ENCODE measurements at places on chromosomes 11 and 22.

GRCh38 chr11:108131993-108132392 is 10.6 kb downstream of the ACAT1 start:
- DNase-seq, result no peak

GRCh38 chr11:92082652-92083051 is 142.0 kb upstream of the FAT3 start:
- no peak for DNase-seq

- peak; percentile 44 for DNase-seq
Measured at GRCh38 chr11:43943931-43944751, 1.7 kb downstream of the C11orf96 start.

- DNase-seq, result no peak
Measured at GRCh38 chr11:61302550-61302949, 7.4 kb upstream of the VWCE start.

GRCh38 chr11:12329169-12329568 is 48.2 kb upstream of the PARVA start:
- DNase-seq, result no peak

GRCh38 chr11:574632-575312 is 1.5 kb upstream of the PHRF1 start:
- DNase-seq, result no peak

GRCh38 chr11:118238421-118238820 is 13.6 kb upstream of the JAML start:
- DNase-seq, result no peak

GRCh38 chr11:20155683-20156279 is 4.5 kb downstream of the DBX1 start:
- no peak for DNase-seq

DNA sequence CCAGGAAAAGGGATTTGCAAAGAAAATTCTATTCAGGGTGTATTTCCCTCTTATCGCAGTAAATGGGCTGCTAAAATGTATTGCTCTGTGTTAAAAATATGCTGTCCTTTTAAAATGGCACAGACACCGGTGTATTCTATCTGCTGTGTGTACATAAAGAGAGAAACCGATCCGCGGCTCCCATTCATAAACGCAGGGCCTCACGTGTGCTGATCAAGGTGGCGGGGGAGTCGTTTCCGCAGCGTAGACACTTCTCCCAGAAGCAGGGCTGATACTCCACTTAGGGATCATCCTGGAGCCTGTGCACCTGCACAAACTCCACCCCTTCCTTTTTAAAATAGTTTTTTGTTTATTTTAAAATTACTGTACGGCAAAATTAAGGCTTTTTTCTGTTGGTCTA is 26.1 kb upstream of the IGSF9B start:
- DNase-seq, result no peak

DNA sequence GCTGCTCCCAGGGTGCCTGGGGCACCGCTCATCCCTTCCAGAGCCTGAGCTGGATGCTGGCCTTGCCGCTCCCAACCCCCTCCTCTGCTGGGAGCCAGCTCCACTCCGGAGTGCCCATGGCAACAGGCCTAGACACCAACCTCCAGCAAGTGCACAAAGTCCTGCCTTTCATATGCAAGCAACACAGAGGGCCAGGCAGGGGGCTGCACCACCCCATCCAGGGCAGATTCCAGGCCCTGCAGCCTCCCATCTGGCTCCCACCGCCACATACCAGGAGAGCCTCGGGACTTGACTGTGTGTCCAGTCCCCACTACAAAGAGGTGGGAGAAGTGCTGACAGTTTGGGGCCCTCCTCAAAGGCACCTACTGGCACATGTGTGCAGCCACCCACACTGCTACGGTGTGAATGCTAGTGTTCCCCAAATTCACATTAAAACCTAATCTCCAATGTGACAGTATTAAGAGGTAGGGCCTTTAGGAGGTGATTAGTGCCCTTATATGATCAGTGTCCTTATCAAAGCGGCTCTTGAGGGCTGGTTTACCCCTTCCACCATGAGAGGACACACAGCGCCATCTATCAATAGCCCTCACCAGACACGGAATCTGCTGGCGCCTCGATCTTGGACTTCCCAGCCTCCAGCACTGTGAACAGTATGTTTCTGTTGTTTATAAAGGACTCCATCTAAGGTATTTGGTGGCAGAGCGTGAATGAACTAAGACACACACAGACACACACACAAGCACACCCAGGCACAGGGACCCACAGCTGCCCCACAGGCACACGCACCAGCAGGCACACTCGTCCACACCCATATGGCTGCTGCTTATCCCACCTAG is 16.2 kb downstream of the ARVCF start:
- no peak for DNase-seq

DNA sequence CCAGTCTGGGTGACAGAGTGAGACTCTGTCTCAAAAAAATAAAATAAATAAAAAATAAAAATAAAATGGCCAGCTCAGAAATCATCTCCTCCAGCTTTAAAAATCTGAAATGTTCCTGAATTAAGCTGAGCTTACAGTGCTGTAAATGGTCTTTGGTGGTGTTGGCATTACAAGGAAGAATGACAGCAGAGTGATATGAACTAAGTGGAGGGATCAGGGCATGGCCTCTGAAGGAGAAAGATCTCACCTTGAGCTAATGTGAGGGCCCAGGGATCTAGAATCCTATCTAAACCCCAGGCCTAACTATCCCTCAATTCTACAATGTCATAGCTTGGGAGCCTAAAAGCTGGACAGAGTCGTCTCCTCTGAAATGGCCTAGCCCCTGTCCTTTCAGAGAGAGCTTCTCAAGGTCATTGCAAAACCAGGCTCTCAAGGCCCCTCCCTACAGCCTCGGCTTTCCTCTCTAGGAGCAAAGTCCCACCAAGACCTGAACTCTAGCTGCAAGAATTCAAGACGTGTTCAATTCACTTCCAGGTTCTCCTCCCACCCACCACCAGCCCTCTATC is 345.4 kb downstream of the BUD13 start:
- no peak for DNase-seq

DNA sequence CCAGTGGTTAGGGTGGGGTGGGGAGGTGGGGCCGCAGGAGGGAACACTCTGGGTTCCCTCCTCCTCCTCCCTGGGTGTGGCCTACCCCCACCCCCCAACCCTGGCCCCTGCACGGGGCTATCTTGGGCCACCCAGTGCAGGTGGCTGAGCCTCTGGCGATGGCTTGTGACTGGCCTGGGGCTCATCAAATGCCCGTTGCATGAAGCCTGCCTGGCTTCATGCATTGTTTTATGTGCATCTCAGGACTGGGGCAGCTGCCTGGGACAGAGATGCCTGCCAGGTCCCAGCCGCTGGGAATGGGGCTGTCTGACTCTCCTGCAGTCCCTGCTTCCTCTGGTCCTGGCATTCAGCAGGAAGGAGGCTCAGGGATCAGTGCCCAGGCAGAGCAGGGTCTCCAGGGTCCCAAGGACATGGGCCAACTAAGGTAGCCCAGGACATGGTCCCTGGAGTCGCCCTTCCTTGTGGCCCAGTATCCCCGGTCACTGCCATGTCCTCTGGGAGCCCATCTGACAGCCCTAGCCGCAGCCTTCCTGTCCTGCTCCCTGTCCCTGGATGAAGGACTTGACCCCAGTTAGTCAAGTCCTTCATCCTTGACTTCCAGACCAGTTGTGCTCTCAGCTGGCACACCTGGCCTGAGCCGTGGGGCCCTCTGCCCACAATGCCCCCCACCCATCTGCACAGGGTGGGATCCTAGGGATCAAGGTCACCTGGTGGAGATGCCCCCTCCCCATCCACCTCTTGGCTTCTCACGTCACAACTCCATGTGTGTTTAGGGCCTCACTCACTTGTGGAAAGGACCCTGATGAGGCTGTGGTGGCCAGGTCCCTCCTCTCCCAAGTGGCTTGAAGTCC is 112.1 kb upstream of the FGF3 start:
- no peak for DNase-seq

DNA sequence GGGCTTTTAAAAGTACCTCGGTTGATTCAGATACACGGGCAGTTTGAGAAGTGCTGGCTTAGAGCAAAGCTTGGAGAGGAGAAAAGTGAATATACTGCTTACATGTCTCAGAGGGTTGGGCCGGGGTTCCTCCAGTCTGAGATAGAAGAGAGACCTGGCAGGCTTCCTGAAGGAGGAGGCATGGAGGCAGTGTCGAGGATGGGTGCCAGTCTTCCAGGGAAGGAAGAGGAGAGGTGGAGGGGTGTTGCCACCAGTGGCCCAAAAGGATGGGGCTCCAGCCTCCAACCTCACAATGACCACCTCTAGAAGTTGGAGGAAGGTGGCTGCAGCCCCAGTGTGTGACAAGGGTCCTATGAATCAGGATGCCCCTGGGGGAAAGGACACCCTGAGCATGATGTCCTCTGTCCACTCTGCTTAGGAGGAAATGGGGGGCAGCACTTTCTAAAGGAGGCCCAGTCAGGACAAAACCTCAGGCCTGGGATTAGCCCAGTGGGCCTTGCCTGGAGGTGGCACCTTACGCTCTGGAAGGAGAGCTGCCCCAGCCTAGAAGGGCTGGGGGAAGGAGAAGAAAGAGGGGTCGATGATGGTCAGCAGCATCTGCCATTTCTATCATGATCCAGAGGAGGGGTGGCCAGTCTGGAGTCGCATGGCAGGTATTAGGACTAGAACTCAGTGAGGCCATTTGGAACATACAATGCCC is 65.2 kb downstream of the CD82 start:
- DNase-seq, result no peak

- DNase-seq, result no peak
Measured at GRCh38 chr11:75105462-75105925, 8.8 kb upstream of the OR2AT4 start.

DNA sequence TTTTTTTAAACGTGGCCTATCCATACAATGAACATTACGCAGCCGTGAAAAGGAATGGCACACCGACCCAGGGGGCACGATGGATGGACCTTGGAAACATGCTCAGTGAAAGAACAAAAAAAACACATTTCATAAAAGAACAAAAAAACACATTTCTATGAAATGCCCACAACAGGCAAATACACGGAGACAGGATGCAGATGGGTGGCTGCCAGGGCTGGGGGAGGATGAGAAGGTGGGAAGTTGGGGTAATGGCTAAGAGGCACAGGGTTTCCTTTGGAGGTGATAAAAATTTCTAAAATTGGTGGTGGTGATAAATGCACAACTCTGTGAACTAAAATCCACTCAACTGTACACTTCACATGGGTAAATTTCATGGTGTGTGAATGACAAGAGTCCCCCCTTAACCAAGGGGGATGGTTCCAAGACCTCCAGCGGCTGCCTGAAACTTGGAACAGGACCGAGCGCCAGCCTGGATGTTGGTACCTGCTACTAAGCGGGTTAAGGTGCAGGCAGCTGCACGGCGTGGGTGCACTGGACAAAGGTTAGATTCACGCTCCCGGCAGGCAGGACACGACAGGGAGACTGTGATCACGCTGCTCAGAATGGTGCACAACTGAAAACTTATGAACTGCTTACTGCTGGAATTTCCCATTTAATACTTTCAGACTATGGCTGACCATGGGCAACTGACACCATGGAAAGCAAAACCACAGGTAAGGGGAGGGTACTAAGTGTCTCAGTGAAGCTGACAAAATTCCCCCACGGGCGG is 16.5 kb downstream of the BRD1 start:
- no peak for DNase-seq

DNA sequence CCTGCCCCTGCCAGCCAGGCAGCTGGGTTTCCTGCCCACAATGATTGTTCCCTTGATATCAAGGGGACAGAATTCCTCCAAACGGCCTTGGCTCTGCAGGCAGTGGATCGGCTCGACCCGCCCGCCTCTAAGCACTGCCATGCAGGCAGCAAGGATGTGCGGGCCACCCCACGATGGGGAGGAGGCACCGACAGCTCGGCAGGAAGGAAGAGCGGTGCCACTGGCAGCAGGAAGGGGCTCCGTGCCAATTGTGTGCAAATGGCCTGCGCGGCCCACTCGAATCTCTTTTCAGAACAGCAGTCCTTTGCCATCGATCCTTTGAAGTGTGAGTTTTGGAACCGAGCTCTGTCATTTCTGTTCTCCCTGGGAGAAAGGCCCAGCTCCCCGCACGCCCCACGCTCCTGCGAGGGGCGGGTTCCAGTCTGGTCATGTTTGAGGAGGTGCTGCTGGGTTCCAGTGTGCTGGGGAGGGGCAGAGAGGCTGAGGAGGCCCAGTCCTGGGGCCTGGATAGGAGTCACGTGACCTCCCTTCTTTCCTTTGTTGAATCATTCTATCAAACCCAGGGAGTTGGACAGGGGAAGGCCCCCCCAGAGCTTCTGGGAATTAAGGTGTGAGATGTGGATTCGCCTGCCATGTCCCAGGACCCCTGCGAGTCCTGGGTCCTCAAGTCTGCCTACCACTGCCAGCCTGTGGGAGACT is 406.0 kb downstream of the CTTN start:
- no peak for DNase-seq

GRCh38 chr11:11022125-11022730 is 164.4 kb upstream of the ZBED5 start:
- DNase-seq, result no peak

GRCh38 chr11:122486793-122487495 is 168.6 kb upstream of the UBASH3B start:
- DNase-seq, result no peak

- DNase-seq, result no peak
Measured at GRCh38 chr22:24791362-24791761, 14.6 kb upstream of the SGSM1 start.

DNA sequence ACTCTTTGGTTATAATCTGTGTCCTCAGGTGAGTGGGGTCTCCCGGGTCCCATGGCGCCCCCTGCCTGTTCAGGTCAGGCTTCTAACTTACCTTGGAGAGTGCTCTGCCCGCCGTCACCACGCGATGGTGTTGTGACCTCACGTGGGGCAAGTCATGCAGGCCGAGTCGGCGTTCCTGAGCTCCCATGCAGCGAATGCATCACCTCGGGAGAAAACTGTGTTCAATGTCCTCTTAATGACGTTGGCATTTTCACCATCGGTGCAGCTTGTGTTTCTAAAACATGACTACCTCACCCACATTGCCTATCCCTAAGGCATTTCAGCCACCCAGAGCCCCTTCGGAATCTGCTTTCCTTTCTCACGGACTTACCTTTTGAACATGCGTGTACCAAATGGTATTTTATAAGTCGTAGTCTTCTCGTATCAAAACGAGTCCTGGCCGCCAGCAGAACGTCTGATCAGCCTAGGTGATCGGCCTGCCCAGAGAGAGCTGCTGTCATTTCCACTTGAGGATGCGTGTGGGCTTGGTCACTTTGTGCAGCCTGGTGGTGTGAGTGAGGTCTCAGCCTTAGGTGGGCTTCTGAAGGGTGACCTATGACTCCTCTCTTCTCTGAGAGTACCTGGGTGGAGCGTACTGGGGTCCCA is 64.8 kb downstream of the TBC1D22A start:
- DNase-seq, result no peak

DNA sequence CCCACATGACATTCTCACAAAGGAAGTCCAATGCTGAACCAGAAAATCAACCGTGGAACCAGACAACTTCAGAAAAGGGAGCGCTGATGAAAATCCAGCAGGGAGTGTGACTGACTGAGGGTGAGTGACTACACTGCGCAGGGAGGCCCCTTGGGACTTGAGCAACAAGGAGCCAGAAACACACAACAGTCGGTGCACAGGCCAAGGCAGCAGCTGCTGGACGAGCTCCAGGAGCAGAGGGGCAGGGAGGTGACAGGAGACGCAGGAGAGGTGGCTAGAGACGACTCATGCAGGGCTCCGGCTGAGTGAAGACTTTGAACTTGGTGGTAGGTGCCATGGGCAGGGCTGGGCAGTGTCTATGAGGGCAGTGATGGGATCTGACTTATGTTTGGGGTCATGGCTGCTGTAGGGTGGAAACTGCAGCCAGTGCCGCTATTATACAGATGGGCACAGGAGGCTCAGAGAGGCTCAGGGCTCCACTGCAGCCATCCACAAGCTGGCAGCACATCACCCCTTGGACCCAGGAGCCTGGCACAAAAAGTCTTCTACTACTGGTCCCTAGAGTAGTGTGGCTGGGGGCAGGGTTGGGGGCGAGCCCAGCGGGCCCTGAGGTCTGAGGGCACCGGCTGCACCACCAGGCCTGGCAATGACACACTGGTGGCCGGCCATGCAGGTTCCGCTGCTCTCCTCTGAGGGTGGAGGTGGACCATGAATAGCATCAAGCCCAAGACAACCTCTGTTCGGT is 10.3 kb upstream of the FADD start:
- no peak for DNase-seq

All from right forelimb (tissue), 1 donor.